ENCODE measurements at places on chromosomes 4 and X. TPM values are rescaled to one million over a fixed set of nuclear protein-coding genes. Genes with fewer than 3 reads are reported as not detected.

Gene FAM47E
- 0.57 TPM for total RNA-seq

Gene TMEM144
- 11.8 TPM for total RNA-seq

Gene GRIA2
- total RNA-seq = not detected

Gene USP17L28
- not detected for total RNA-seq

Gene SLC16A2
- total RNA-seq = 0.76 TPM

Gene CXCL6
- total RNA-seq = 48.2 TPM

Gene MAPK10
- total RNA-seq = 2.9 TPM

Gene JCHAIN
- total RNA-seq = not detected

Gene SGMS2
- total RNA-seq = 74.7 TPM

Gene F8A2
- not detected for total RNA-seq

Gene CWH43
- total RNA-seq = not detected

Gene HSD17B11
- total RNA-seq = 50.5 TPM

Gene PPARGC1A
- 7.6 TPM for total RNA-seq

Gene NHS
- 19.5 TPM for total RNA-seq

Gene SPANXA1
- total RNA-seq = not detected

Gene KCNIP4
- total RNA-seq = not detected

Gene BEX3
- 114 TPM for total RNA-seq

Gene TMEM154
- total RNA-seq = 23.3 TPM

Gene APOO
- total RNA-seq = 50.0 TPM

Gene PNMA6F
- total RNA-seq = not detected

Gene FDCSP
- total RNA-seq = 2,729 TPM

Gene THAP6
- 10.9 TPM for total RNA-seq
